Liver (tissue), 10 donors: ENCODE measurements at places on chromosomes 1 and 21.

DNA sequence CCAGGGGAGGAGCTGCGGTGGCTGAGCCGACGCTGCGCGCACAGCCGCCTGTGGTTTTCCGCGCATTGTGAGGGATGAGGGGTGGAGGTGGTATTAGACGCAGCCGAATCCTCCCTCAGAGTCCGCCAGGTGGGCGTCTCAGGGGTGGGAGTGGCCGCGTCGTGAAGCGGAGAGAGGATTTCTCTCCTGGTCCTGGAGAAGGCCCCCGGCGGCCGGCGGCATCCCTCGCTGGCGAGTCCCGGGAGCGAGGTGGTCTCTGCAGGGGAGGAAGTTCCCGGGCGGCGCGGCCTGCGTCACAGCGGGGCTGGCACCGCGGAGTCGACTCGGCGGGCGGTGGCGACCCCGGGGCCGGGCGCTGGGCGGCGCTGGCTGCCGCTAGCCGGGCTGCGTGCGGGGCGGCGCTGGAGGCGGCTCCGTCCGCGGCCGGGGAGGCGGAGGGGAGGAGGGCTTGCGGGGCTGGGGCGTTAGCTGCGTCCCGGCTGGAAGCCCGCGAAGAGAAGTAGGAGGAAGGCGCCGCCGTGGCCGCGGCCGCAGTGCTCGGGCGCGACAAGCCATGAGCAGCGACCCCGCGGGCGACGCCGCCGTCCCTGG lies at the start of gene LRRC8C:
Gene LRRC8C, plus strand, starts transcription at position 464 of the 591 bp plus-strand sequence. CDS start 53,354 bp downstream, outside the sequence.
- peak; percentile 78 for DNase-seq

- no peak for DNase-seq
Observed at GRCh38 chr1:107531065-107531908, 390.4 kb downstream of the NTNG1 start.

DNA sequence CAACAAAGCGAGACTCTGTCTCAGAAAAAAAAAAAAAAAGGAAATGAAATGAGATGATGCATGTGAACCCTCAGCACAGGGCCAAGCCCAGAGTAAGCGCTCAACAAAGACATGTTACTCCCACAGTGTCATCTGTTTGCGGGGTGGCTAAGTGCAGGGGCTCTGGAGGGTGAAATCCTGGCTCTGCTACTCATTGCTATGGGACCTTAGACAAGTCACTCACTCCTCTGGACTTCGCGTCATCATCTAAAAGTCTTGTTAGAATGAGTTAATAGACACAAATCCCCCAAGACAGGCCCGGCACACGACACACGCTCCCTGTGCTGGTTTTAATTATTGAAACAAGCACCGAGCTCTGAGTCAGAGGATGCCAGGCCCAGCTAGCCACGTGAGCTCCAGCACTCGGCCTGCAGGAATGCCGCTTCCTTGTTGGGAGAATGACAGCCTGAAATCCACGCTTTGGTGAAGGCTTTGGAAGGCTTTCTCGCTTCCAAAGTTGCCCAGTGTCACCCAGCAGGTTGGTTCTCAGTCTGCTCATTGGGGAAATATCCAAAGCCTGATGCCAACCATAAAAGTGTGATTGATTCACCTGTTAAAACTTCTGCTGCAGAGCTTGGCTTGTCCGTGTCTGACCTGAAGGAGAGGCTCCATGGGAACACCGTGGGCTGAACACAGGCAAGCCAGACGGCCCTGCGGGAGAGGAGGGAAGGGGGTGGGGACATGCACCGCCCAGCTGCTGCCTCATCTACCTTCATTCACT lies 36.7 kb upstream of the TARDBP start:
- DNase-seq: no peak

GRCh38 chr1:154342836-154343472 lies 17.6 kb downstream of the ATP8B2 start:
- no peak for DNase-seq

- no peak for DNase-seq
Observed at GRCh38 chr21:42572906-42573495, 59.3 kb downstream of the SLC37A1 start.

GRCh38 chr1:116753312-116753711 lies 918 bp upstream of the CD2 start:
- DNase-seq: no peak
